Stimulated activated CD8-positive, alpha-beta memory T cell treated with anti-CD3 and anti-CD28 coated beads, Interleukin-4, amount 100 ng/mL, for 4 hours (primary cell): ENCODE measurements at places on chromosomes 1 and 21.

- no peak for DNase-seq
Observed at GRCh38 chr1:111834956-111835355, 79.3 kb downstream of the DDX20 start.

- no peak for DNase-seq
Observed at GRCh38 chr21:15029077-15029476, 35.7 kb downstream of the NRIP1 start.

GRCh38 chr1:44368471-44369151, 13.6 kb upstream of the ERI3 start:
- no peak for DNase-seq

DNA sequence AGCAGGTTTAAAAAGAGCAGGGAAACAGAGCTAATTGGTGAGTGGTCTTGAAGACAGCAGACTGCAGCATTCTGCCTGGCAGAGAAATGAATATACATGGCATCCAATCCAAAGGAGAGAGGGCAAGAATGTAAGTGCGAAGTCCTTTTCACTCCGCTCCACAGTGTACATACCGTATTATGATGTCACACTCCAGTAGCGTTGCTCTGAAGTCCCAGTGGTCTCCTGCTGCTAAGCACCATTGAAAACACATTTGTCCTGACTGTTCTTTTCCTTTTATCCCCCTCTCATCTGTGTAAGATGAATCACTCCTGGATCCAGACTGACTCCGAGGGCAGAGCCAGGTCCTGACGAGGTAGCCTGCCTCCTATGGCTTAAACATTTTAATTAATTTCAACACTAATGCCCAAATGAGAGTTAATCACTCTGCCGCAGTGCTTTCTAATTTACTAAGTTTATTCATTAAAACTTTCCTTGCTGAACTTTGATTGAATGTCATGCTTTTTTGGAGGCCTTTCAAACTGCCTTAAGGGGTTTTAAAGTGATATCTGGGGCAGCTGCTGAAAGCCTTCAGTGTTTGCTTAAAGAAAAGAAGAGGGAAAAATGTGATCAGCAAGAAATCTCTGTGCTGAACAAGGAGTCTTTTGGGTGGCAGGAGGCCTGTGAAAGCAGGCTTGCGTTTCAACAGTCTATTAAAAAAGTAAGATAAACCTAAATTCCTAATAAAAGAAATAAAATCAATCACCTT, 227.2 kb downstream of the ATG4C start:
- DNase-seq = no peak

- no peak for DNase-seq
Observed at GRCh38 chr21:15159382-15160020, 94.7 kb upstream of the NRIP1 start.
